CD4-positive, alpha-beta T cell treated with Interleukin-21 for 1 hour (primary cell): ENCODE measurements at places on chromosomes 12 and 14.

GRCh38 chr12:12481631-12482030, 81.0 kb downstream of the DUSP16 start:
- DNase-seq = peak; percentile 65

DNA sequence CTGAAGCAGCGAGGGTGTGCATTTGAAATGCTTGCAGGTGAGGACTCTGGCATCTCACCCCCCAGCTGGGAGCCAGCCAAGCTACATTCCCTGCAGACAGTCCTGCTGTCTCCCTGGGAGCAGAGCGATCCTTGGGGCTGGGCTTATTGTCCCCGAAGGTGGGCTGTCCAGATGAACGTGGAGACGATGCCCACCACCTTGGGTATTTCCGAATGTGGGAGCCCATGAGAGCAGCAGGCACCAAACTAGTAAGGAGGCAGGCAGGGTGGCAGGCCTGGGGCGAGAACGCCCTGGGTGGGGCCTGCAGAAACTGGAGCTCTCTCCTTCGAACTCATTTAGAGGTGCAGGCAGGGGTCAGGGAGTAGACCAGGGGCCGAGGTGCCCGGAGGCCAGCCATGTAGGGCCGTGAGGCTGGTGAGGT, 18.5 kb downstream of the ZBTB42 start:
- no peak for DNase-seq

GRCh38 chr12:69602954-69603353, 7.8 kb downstream of the LRRC10 start:
- DNase-seq = no peak

DNA sequence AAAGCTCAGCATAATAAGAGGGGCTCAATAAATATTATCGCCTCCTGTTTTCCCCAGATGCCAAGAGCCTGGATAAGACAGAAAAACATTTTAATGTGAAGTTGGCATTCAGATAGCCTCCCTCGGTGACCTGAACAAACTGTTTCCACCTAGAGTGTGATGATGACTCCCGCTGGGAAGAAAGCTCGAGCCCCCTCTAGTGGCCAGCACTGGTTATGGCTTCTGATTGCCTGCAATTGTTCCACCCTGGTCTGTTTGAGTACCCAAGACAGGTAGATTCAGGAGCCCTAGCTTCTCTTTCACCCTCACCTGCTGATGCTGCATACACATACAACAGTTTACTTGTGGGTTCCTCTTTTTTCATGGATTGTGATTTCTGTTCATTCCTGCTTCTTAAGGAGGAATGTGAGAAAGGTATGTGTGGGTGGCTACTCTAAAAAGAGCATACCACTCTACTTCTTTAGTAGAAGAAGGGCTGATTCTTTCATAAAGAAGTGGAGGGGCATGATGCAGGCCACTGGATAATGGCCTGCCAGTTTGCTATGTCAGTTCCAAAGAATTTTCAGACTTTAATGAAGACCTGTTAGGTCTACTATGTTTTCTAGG, 6.4 kb downstream of the ERG28 start:
- DNase-seq = peak; percentile 81

GRCh38 chr12:24356240-24356804, 406.9 kb upstream of the SOX5 start:
- no peak for DNase-seq

DNA sequence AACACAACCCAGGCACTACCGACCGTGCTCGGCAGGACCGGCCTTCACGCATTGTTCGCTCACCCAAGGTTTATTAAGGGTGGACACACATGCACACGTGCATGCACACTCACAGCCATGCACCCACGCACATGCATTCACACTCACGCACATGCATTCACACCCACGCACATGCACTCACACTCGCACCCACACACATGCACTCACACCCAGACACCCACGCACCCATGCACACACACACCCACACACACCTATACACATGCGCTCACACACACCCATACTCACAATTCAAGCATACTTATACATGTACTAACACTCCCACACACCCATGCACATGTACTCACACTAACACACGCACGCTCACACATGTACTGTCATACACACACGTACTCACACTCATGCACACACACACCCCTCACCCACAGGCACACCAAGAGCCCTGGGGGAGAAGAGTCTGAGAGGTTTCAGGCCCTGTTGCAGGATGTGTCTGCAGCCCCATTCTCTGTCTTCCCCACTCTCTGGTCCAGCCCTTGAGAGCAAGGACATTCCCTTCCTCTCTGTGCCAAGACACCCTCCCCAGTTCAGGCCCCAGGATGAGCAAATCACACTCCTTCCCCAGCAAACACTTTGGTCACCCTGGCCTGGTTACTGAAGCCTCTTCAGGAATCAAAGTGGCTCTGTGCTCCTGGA, 49.4 kb upstream of the BCL11B start:
- DNase-seq = no peak

- DNase-seq = peak; percentile 42
Observed at GRCh38 chr14:60266021-60266937, 17.3 kb downstream of the PPM1A start.

GRCh38 chr14:105496831-105497591, 6.0 kb downstream of the TEDC1 start:
- DNase-seq = peak; percentile 20

DNA sequence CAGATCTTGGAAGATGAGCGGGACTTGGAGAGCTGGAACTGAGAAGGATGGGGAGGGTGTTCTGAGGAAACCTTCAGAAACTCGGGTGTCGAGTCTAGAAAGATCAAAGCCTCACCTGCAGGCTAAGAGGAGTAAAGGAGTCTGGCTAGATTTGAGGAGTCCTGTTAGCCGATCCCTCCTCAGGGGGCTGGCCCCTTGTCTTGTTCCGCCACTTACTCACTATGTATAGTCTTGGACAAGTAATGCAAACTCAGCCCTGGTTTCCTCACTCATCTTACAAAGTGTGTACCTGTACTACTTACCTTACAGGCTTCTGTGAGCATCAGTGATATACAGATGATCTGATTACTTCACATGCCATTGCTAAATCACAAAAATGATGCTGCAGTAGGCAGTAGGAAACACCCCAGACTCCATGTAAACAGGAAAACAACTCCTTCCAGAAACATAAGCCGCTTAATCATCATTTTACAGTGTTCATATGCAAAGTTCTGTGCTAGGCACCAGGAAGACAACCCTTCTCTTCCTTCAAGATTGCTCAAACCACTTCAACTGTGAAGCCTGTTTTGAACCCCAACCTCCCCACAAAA, 2.0 kb upstream of the SPTLC2 start:
- no peak for DNase-seq

GRCh38 chr14:68960123-68960522, 19.0 kb downstream of the ACTN1 start:
- DNase-seq = no peak

- no peak for DNase-seq
Observed at GRCh38 chr12:66716522-66716921, 37.6 kb upstream of the GRIP1 start.

DNA sequence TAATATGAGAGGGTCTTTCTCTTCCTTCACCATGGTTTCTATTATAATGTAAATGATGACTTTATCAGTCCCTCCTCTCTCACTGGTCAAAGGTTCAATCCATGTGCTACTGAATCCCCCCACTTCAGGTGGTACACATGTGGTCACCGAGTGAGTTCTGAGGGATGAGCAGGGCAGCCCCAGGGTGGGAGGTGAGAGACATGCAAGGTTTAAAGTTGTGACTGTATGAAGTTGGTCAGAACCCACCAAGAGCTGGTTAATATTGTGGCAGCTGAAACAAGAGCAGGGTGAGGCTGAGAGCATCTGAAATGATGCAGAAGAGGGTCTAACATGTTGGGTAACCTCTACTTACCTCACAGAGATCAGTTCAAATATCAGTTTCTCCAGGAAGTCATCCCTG, 444.7 kb upstream of the FBXO33 start:
- no peak for DNase-seq

DNA sequence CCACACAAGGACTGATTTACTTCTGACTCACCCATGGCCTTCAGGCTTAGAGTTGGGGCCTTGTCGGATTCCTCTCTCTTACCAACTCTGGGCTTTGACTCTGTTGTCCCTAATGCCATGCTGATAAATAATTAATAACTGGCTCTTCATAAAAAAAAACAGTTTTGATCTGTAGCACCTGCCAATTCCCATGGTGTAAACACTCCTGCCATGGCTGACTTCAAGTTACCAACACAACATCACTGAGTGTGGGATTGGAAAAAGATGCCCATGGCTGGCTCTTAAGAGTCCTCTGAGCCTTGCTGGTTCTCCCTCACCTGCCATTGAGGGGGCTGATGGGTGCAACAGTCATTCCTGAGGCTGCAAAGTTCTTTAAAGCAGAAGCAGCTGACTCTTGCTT, 104.8 kb downstream of the KIF26A start:
- DNase-seq = no peak

- no peak for DNase-seq
Observed at GRCh38 chr14:72868500-72868899, 25.4 kb downstream of the DPF3 start.

GRCh38 chr14:81165188-81165587, 55.6 kb downstream of the GTF2A1 start:
- no peak for DNase-seq

- no peak for DNase-seq
Observed at GRCh38 chr12:26195641-26196420, 458 bp downstream of the SSPN start.

- DNase-seq = no peak
Observed at GRCh38 chr12:108459149-108459548, 55.9 kb upstream of the FICD start.

DNA sequence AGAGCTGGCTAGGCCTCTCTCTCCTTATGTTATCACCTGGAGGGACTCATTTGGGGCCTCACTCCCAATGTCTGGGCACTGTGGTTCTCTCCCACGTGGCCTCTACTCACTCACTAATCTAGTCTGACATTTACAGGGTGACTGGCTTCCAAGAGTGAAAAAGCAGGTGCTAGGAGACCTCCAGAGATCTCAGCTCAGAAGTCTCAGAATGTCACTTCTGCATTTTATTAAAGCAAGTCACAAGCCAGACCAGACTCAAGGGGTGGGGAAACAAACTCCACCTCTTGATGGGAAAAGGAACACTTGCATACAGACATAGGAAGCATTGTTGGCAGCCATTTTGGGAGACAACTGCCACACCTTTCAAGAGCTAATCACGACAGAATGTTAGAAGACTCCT, 175.9 kb downstream of the MON2 start:
- no peak for DNase-seq

DNA sequence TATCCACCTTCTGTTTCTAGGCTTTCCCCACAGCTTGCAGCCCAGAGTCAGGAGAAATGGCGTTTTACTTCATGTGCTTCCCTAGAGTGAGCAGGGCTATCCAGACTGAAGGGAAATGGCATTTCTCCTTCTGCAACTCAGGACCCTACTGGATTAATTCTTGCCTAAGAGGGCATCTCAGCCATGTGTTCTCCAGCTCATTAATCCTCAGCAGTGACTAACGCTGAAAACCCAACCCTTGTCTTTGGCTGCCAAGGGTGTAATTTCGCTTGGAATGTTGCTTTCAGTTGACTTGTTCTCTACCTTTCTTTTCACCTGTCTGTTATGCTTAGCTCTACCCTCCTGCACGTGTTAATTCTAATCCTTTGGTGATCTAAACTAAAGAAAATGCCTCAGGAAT, 21.0 kb upstream of the EMP1 start:
- DNase-seq = no peak

GRCh38 chr12:107304588-107305532, 211.5 kb upstream of the CRY1 start:
- DNase-seq = no peak

DNA sequence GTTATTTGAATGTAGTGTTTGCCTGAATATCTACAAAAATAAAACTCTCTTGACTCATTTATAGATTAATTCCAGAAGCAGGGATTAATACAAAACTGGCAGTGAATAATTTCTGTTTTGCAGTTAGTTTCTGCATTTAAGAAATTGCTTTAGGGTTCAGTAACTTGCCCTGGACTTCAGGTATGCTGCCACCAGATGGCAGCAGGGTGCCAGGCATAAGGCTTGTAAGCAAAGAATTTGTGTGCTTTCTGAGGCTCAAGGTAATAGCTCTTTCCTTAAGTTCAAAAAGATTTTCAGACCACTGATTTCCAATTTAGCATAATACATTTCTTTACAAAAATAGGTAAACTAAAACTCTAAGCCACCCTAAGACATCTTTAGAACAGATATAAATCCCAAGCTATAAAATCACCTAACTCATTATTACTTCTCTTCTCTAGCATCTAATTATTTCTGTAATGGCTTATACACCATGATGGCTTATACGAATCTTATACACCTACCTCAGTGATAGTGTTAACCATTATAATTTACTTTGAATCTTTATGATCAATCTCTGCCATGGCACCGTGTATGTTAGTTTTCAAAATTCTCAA, 398.3 kb downstream of the APAF1 start:
- DNase-seq = peak; percentile 28

GRCh38 chr12:121080909-121081308, 41.9 kb upstream of the OASL start:
- no peak for DNase-seq

DNA sequence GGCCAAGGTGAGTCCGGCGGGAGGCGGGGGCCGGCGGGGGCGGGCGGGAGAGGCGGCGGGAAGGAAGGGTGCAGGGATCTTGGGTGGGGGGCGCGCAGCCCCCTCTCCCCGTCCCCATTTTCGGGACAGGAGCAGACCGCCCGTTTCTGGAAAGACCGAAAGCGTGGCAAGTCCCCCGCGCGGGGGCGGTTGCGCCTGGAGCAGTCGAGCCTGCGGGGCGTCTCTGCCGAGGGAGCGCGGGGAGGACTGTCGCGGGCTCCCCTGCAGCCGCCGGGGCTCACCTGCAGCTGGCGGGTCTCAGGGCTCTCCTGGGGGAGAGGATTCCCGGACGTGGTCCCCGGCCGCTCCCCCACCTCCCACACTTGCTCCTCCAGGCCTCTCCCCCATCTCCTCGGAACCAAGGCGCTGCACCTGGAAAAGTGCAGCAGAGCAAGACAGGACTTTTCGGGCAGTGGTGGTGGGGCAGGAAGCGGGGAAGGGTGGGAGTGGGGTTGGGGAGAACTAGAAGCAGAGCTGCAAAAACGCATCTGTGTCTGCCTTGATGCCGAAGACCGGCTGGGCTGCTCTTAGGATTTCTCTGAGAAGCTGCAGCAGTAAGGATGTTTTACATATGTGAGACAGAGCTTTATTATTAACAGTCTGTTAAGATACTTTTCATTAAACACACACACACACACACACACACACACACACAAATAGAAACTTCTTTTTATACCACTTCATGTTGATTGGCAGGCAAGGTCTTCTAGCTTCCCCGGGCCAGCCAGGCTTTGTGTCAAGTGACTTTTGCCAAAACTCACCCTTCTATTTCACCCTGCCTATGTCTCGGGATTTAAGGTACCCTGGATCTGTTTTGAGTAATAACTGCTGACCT, 677 bp downstream of the C12orf75 start:
- peak; percentile 10 for DNase-seq

DNA sequence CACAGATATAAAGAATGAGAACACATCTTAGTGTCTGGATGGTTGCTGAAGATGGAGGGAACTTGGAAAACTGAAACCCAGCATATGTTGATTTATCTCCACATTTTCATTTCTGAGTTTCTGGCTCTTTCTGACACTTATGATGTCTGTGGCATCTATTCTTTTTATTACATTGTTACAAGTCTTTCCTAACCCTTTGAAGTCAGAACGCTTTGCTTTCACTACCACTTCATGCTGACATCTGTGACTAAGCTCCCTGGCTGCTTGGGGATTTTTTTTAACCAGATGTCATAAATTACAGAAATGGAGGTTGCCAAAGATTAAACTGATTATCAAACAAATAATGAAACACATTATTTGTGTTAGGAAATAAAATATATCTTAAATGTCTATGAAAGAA, 188.7 kb downstream of the KITLG start:
- no peak for DNase-seq

- DNase-seq = no peak
Observed at GRCh38 chr14:23079716-23080115, 15.2 kb downstream of the ACIN1 start.
